COR-L47 (cell line): ENCODE measurements at places on chromosomes 6 and 20.
A peak's percentile ranks its signal among the peaks of the same experiment; 100 is the strongest.

GRCh38 chr20:51616060-51616459, 73.5 kb upstream of the NFATC2 start:
- DNase-seq: no peak

DNA sequence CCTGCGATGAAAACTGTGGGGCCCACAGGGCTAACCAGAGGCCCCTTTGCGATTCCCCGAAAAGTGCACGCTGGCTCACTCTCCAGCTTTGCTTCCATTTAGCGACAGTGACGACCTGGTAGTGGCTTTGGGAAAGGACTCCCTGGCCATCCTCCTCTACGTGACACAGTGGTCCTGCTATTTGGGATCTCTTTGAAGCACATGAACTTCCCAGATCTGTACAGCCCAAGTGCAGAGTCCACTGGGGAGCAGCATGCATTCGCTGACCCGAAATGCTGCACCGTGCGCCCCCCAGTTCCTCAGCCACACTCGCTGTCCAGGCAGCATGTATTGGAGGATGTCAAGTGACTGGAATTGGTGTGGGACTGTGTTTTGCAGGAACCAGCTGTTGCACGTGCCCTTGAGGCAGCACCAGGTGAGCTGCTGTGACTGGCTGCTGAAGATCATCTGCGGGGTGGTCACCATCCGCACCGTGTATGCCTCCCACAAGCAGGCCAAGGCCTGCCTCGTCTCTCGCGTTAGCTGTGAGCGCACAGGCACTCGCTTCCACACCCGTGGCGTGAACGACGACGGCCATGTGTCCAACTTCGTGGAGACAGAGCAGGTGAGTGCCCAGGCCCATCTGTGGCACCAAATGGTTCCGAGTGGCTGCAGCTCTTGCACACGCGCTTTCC, 51.6 kb downstream of the SYNJ2 start:
- DNase-seq: no peak

GRCh38 chr6:38508286-38508685, 131.4 kb downstream of the BTBD9 start:
- DNase-seq: no peak

- no peak for DNase-seq
Measured at GRCh38 chr6:25542984-25543910, 108.8 kb upstream of the SCGN start.

DNA sequence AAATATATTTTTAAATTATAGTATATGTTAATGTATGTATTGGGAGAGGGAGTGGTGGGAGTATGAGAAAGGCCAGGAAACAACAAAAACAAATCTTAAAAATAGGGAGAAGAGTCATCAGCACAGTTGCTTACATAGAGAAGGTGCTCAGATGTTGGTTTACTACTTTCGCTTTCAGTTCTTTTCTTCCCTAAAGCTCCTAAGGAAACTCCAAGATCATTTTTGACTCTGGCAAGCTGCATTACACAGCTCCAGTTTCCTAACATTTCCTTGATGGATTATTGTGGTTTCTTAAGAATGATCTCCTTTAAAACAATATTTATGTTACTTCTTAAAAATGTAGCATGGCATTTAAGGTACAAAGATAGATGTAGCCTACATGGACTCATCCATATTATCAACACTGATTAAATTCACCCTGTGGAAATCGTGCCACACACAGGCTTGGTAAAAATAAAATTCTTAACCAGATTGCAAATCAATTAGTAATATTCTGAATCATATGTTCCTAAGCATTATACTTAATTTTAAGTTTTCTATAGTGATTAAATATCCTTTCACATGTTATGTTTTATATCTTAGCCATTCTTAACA, 118.0 kb upstream of the MAN1A1 start:
- no peak for DNase-seq

- DNase-seq: no peak
Measured at GRCh38 chr6:169521825-169522224, 180.0 kb downstream of the WDR27 start.

DNA sequence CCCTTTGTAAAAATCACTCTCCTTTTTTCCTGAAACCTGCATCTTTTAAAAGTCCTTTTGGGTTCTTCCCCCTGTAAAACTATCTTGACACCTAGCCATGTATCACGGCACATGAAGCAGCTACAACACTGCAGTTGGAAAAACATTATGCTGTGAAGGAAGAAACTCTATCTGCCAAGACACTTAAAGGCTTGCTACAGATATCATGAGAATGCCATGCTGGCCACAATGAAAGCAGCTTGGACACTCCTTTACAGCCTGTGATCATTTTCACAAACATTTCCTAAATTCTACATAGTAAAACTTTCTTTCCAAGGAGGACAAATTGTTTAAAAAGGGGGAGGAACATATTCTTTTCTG, 31.8 kb downstream of the CNKSR3 start:
- no peak for DNase-seq

GRCh38 chr6:67679566-67680296, 955.4 kb upstream of the ADGRB3 start:
- no peak for DNase-seq

DNA sequence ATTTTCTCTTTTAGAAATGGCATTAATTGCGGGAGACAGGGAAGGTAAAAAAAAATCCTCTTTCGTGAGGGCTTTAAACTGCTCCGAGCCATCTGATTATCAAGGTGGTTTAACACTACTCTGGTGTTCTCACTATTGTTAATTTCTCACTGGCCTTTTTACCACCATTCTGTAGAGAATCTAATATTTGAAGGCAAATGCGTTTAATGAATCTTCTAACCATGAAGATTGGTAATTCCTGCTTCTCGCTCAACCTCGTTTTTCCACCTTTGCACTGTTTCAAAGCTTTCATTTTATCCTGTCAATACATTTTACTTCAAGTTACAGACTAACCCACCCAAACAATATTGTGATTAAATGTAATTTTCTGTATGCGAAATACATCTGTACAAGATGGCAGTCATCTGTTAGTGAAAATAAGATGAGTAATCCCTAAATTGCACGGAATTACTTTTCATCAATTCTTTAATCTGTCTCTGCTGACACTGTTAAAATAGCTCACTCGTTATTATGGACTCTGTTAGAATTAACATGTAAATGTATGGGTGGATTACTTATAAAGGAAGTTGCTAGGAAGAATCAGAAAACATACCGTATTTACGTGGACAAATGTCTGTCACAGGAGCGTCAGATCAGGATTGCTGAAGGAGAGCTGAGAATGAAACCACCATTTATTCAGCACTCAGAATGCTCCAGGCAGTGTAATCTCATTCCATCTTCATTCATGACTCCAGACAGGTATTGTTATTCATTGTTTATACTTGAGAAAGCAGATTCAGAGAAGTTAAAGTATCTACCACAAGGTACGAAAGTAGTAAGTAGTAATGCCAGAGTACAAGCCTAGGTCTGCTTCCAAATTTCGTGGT, 1.1 kb upstream of the LCA5 start:
- no peak for DNase-seq

- DNase-seq: no peak
Measured at GRCh38 chr6:72132427-72132826, 246.1 kb downstream of the RIMS1 start.

DNA sequence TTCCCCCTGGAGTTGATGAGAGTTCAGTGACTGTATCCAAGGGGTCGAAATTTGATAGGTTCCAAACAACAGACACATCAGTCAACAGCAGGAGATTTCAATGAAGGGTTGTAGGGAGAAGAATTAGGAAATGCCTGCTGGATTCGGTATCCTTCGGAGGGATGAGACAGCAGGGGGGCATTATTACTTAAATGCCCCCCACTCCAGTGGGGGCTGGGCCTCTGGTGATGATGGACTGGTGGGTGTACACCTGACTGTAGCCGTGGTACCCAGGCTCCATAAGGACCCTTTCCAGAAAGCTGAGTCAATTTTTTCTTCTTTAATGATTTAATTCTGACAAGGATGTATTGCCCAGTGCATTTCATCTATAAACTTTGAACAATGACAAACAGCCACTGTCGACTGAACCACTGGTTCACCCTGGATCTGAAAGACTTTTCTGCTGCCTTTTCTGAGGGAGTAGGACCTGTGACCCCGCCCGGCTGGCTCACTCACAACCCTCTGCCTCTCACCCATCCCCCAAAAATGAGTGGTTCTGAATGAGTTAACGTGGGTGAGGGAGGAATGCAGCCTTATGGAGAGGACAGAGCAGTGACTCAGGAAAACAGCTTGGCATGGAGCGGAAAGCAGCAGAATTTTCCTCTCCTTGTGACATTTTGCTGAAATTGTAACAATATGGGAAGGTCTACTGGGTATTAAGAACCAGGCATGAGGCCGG, 41.0 kb downstream of the ZMYND8 start:
- DNase-seq: no peak

DNA sequence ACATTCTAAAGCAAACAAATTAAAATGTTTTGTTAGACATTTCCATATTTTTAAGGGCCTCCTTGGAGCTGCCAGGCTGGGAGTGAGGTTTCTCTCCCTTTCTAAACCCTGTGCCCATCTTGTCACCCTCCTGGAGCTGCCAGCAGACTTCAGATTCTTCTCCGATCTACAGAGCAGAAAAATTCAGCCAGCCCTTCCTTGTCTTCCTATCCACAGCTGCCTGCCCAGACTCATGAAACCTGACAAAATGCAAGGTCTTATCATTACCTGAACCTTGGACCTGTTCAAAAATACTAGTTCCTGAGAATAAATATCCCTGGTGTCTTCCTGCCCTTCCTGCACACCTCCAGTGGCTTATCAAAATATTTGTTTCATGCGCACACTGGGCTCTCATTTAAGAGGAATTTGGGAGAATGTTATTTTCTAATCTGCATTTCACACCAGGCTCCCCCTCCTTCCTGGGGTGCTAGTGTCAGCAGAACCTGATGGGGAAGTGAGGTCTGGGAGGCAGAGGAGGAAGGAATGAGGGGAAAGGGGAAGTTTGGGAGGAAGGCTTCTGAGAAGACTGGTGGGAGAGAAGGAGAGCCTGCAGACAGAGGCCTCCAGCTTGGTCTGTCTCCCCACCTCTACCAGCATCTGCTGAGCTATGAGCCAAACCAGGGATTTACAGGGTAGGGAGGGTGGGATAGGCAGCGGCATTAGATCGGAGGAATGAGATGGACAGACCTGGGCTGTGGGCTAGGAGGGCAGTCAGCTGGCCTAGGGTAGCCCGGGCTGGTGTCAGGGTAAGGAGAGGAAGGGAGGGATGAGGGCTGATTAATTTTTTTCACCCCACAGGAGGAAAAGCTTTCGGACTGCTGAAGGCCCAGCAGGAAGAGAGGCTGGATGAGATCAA, at the start of gene AIF1:
Gene AIF1, plus strand, starts transcription at position 551 of the 895 bp plus-strand sequence. Its CDS starts 96 bp downstream, at position 647.
- DNase-seq: no peak

- DNase-seq: peak; percentile 5
Measured at GRCh38 chr6:166307082-166308032, 835 bp downstream of the PRR18 start.

GRCh38 chr6:138996524-138996923, 8.5 kb upstream of the REPS1 start:
- DNase-seq: no peak

- DNase-seq: no peak
Measured at GRCh38 chr6:138689849-138690248, 83.7 kb upstream of the CCDC28A start.

GRCh38 chr20:48395816-48396546, 431.8 kb downstream of the PREX1 start:
- DNase-seq: no peak

DNA sequence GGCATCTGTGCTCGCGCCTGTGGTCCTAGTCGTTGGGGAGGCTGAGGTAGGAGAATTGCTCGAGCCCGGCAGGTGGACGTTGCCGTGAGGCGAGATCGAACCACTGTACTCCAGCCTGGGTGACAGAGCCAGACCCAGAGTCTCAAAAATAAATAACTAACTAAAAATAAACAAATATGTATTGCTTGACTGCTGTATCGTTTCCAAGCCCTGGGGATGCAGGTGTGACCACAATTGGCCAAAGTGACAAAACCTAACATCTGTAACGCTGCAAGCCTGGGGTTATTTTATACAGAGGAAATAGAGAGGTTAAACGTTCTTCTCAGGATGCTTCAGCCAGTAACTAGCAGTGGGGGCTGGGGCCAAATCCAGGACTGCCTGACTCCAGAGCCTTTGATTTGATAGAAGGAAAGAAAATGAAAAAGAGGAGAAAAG, 1.9 kb upstream of the SRSF3 start:
- no peak for DNase-seq

GRCh38 chr6:36731622-36732310, 34.1 kb downstream of the RAB44 start:
- no peak for DNase-seq

- no peak for DNase-seq
Measured at GRCh38 chr6:27806981-27807440, 105.2 kb downstream of the OR2B2 start.

DNA sequence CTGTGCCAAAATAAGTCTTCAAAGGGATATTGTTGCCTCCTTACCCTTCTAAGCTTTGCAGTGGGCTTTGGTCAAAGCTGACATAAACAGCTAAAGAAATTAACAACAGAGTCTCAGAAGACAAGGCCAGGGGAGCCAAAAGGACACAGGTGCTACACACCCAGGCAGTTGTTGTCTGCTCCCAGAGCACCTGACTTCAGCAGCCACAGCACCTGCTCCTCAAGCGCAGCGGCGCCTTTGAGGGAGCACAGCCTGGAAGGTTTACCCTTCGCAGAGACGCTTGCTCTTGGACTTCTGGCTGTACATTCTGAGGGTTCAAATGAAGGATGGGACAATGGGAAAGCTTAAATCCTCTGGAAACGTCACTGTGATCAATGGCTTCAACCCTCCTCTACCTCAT, 16.6 kb downstream of the B4GALT5 start:
- DNase-seq: peak; percentile 69

DNA sequence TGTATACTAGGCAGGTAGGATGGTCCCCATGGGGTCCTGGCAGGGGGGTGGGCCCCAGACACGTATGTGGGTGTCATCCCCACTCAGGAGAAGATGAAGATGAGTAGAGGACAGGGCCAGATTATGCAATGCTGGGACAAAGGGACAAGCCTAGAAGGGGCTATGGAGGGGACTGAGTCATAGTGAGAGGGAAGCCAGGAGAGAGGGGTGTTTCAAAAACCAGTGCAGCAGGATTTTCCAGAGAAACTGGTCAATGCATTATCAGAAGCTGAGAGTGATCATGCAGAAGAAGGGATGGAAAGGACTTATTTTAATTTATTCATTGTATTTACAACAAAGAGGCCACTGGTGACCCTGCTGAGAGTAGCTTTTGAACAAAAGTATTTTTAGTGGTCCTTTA, 74.0 kb downstream of the PPP1R3G start:
- peak; percentile 12 for DNase-seq

- DNase-seq: no peak
Measured at GRCh38 chr6:75147512-75147911, 58.3 kb downstream of the COL12A1 start.

- no peak for DNase-seq
Measured at GRCh38 chr6:148140772-148141557, 201.7 kb upstream of the SASH1 start.
